NCI-H524 treated with DMSO at 0.1 percent for 48 hours (cell line): ENCODE measurements at places on chromosomes 2 and 18.

DNA sequence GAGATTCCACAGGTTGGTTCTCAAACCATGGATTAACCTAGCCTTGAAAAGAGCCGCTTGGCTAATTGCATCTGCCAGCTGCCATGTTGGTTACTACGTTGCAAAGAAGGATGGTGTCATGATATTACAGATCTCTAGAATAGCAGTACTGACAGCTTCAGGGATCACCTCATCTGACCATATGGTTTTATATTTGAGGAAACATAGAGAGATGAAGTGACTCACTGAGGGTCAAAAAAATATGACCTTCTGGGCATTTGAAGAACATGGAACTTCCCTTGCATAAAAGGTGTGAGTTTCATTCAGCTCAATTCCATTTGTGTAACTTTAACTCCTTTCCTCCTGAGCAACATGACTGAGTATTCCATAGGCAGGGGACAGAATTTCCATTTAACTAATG, 242.3 kb downstream of the SETBP1 start:
- no peak for DNase-seq

DNA sequence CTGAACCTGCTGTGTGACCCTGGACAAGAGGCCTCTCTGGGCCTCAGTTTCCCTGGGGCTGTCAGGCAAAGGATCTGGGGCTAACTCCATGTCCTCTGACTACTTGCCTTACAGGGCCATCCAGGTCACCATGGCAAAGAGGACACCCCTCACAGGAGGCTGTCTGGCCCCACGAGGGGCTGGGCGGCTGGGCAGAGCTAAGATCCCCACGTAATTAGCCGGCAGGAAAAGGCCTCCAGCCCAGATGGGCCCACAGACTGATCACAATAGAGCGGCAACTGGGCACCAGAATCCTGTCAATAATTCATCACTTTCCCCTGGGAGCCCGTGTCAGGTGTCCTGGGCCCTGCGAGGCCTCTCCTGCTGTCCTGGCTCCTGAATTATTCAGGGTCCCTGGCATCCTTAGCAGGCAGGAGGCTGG, 44.8 kb upstream of the OTOF start:
- DNase-seq = no peak

- DNase-seq = no peak
Observed at GRCh38 chr2:16475986-16476567, 189.6 kb downstream of the CYRIA start.

GRCh38 chr2:94873362-94874276, 2.4 kb downstream of the TEKT4 start:
- no peak for DNase-seq

- DNase-seq = no peak
Observed at GRCh38 chr18:35026407-35027061, 14.7 kb upstream of the MAPRE2 start.

DNA sequence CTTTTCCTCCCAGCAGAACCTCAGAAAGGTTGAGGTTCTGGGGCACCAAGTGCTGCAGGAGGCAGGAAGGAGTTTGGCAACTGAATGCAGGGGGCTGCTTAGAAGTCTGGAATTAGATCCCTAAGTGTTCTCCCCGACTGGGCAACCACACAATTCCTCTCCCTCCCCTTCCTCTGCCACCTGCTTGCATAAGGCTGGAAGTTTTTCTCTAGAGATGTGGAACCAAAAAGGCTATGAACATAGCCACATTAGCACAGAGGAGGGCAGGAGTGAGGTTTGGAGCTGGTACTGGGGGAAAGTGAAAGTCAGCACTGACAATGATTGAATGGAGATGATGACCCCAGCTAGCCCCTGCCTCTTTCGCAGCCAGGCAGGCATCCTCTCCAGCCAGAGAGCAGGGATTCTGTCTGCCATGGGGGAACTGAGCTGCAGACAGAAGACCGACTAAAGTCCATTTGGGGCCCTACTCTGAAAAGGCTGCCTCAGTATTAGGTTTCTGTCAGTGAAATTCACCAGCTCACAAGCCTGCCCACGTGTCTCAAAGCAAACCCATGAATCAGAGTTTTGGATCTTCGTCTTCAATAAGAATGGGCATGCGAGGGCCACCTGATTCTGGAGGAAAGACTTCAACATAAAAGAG, 87.9 kb upstream of the ITGA6 start:
- DNase-seq = no peak

GRCh38 chr2:31142110-31142509, 3.9 kb upstream of the GALNT14 start:
- no peak for DNase-seq

GRCh38 chr2:39059366-39059952, 61.4 kb downstream of the SOS1 start:
- peak; percentile 2 for DNase-seq

DNA sequence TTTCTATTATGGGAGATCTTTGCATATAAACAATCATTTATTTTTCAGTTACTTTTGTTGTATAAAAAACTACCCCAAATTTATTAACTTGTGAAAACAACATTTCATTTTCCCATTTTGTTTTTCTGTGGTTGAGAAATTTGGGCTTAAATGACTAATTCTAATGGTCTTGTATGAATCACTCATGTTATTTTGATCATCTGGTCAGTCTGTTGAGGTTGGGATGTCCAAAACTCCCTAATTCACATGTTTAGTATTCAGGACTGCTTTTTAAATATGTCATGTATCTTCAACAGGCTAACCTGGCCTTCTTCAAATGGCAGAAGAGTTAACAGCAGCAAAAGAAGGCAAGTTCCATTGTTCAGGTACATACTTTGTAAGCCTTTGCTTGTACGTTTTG, 788.1 kb downstream of the TRIB2 start:
- no peak for DNase-seq

GRCh38 chr18:11948852-11949523, 32.3 kb upstream of the IMPA2 start:
- DNase-seq = no peak

GRCh38 chr2:47664817-47665216, 118.1 kb upstream of the MSH6 start:
- no peak for DNase-seq

- no peak for DNase-seq
Observed at GRCh38 chr2:64794426-64794995, 140.8 kb upstream of the SERTAD2 start.

DNA sequence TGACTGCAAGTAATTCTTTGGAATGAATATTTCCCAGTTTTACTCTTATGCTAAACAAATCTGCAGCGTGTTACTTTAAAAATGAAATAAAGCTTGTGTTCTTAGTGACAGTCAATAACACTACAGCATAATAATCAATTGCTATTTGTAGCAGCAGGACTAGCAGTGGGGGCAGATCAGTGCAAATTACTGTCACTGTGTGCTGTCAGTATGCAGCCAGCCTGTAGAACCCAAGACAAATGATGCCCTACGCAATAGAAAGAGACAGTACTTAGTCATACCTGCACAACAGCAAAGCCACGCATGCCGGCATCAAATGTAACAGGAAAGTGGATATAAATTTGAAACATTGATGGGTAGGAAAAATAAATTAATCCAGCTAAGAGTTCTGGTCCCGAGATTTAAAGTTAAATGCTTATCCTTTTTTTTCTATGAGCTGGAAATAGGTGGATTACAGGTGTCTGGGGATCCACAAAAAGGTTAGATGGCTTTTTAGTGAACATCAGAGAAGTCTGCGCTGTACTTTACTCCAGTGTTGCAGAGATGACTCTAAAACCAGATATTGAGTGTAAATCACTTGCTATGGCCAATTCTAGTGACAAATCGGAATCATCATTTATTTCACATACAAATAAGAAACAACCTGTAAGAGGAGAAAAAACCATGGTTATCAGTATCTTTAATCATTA, 812.4 kb upstream of the ZEB2 start:
- DNase-seq = no peak

- no peak for DNase-seq
Observed at GRCh38 chr2:192004188-192004963, 157.5 kb upstream of the CAVIN2 start.

- no peak for DNase-seq
Observed at GRCh38 chr2:220460257-220460985, 833.0 kb downstream of the SLC4A3 start.

DNA sequence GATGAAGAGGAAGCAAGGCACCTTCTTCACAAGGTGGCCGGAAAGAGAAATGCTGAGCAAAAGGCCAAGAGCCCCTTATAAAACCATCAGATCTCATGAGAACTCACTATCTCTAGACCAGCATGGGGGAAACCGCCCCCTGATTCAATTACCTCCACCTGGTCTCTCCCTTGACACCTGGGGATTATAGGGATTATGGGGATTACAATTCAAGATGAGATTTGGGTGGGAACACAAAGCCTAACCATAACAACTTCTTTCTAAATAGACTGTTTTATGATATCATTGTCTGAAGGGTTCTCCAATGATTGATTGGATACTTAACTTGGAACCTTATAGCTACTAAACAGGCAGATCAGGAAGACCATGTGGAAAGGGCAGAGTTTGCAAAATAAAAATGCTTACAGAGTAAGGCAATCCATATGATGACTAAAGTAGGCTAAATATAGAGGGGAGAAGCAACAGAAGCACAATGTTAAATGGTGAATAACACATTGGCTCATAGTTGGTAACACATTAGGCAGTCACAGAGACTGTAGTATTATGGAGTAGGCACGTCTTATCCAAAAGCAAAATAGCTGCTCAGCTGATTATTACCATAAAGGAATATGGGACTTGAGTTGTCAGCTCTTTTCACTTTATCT, 179.0 kb downstream of the BARD1 start:
- peak; percentile 94 for DNase-seq

DNA sequence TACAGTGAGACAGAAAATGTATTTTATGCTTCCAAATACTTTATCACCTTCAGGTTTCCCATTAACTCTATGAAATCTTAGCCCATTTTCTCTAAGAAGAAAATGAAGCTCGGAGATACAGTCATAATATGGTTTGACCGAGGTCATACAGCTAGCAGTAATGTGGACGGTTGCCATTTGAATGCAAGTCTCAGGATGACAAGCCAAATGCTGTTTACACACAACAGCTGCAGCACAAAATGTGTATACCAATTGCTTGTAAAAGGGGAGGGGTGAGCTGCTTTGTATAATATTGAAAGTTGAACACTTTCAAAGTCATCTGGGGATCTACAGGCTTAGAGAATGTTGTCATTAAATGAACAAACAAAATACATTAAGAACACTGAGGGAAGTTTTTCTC, 93.8 kb upstream of the FSIP2 start:
- DNase-seq = no peak
